ENCODE measurements at places on chromosomes 4 and X.

- no peak for DNase-seq
These were observed 574 bp upstream of the CFAP97 start for GRCh38 chr4:185204238-185204910.

GRCh38 chr4:16431866-16432265 is 205.6 kb upstream of the TAPT1 start:
- DNase-seq: no peak

GRCh38 chrX:53257670-53258423 is 23.5 kb downstream of the IQSEC2 start:
- DNase-seq: no peak

DNA sequence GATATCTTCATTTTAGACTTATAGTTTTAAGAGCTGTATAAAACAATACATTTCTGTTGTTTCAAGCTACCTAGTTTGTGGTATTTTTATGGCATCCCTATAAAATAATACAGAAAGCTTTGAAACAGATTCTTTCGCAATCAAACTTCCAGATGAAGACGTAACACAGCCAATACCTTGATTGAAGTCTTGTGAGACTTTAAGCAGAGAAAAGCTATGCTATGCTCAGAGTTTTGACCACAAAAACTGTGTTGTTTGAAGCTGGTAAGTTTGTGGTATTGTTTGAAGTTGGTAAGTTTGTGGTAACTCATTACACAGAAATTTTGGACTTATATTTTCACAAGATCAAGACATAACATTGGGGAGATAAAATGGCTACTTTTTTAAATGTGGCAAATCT is 201.8 kb upstream of the UGT8 start:
- peak; percentile 14 for DNase-seq

DNA sequence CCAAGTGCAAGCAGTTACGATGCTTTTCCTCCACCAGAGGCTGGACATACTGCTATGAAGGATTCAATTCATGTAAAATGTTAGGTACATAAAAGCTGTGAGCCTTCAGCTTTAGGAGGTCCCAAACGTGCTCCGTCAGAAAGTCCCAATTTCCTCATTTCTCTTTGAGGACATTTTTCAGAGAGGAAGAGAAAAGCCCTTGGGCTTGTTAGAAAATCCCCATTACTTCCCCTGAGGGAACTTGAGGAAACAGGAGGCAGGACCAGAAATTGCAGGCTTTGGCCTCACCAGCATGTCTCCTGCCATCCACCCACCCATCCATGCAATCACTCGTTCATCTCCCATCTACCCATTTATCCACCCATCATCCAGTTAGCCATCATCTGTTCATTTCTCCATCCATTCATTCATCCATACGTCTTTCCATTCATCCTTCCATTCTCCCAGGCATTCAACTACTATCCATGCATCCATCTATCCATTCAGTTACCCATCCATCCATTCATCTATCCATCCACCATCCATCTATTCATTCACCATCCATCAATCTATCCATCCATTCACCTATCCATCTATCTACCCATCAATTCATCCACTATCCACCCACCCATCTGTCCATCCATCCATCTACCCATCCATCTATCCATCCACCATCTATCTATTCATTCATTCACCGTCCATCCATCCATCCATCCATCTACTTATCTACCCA is 223.5 kb downstream of the AFAP1 start:
- DNase-seq: no peak

DNA sequence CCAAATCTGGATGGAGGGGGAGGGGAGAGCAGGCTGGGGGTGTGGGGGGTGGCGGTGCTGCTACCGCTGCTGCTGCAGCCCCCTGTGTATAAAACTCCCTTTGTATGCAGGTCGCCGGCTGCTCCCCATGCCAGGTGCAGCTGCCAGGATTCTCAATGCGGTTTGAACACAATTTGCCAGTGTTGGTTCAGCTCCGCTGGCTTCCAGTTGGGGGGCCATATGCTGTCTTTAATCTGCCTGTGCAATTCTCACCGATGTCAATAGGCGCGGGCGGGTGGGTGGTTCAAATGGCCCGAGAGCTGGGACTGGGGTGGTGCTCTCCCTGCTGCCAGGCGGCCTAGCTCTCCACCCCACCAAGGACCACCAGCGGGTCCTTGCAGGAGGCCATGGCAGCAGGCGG is 257.6 kb downstream of the BCOR start:
- no peak for DNase-seq

DNA sequence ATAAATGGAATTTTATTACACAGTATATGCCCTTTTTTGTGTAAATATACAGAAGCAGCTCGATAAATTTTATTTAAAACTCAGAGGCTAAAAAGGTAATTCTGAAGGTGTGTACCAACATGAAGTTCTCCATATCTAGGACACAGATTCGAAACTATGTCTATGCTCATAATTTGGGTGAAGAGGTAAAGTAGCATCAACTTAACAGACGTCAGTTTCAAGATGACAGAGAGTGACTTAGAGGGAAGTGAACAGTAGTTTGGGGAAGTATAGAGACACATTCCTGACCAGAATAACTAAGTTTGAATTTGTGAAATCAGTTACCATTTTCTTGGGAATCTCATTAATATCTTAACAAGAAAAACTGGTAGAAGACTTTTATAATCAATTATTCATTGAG is 2493.3 kb downstream of the ARAP2 start:
- DNase-seq: no peak

- no peak for DNase-seq
These were observed at the start of gene KCNIP4 for GRCh38 chr4:21948347-21949072. Gene KCNIP4, minus strand, starts transcription at chr4:21948772.

DNA sequence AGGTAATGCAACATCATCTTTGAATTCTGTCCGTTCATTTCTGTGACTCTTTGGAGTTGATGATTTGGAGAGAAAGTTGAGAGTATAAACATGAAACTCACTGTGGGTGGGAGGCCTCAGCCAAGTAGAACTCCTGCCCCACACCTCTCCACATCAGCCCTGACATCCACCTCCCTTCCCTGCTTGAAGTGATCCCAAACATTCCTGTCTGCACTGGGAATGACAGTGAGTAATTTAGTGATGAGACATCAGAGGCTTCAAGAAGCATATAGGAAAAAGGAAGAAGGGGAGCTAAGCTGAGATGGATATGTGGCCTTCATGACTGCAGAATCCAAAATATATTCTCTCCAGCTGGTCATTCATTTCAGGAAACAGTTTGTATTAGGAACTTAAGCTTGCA is 151.8 kb downstream of the SPATA18 start:
- no peak for DNase-seq

DNA sequence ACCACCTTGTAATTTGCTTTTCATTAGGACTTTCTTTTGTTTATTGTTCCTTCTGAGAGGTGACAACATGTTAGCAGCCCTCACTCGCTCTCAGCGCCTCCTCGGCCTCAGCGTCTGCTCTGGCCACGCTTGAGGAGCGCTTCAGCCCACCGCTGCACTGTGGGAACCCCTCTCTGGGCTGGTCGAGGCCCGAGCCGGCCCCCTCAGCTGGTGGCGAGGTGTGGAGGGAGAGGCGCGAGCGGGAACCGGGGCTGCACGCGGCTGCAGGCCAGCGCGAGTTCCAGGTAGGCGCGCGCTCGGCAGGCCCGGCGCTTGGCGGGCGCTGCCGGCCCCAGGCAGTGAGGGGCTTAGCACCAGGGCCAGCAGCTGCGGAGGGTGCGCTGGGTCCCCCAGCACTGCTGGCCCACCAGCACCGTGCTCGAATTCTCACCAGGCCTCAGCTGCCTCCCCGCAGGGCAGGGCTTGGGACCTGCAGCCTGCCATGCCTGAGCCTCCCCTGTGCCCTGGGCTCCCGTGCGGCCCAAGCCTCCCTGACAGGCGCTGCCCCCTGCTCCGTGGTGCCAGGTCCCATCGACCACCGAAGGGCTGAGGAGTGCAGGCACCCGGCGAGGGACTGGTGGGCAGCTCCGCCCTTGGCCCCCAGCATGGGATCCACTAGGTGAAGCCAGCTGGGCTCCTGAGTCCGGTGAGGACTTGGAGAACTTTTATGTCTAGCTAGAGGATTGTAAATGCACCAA is 9.2 kb upstream of the AP1AR start:
- no peak for DNase-seq

- no peak for DNase-seq
These were observed 1639.6 kb upstream of the PCDH10 start for GRCh38 chr4:131509521-131509920.

DNA sequence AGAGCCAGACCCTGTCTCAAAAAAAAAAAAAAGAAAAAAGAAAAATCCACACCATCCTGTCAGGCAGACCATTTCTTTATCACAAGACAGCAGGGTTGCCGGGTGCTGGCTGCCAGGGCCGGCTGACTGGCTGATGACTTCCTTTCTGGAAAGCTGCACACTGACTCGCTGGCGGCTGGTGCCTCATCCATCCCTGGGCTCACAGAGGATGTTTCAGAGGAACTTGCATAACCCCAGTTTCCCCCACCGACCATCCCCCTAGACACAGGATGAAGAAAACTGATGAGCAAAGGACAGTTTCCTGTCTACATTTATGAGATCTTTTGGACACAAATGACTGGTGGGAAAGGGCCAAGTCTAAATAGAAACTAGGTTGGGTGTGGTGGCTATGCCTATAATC is 14.1 kb downstream of the HPSE start:
- DNase-seq: no peak

- no peak for DNase-seq
These were observed 389.7 kb upstream of the NR3C2 start for GRCh38 chr4:148831945-148832344.

DNA sequence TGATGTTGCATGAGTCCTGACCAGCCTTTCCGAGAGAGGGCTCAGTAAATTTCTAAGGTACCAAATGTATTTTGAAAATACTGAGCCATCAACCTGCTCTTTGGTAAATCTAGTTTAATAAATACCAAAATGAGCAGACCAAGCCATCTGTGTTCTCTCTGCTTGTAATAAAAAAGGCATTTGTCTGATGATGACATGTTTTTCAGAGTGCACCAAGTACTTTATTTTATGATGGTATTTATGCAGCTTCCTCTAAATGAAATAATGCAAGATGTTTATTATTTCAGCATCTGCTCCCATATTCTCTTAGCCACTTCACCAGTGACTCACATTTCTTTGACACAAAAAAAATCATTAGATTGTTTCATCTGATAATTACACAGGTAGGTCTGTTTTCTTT is 700.5 kb downstream of the TRIML1 start:
- no peak for DNase-seq

DNA sequence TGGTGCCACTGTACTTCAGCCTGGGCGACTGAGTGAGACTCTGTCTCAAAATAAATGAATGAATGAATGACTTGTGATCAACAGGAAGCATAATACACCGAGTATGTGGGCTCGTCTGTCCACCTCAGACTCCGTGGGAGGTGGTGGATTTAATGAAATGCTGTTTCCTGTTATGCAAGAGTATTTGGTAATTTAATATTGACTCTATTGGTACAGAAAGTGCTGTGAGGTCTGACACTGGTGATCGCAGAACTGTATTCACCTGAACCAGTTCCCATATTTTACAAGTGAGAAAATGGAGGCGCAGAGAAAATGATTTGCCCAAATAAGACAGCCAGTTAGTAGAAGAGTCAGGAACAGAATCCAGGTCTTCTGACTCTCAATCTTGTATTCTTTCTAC is 423.3 kb downstream of the RAPGEF2 start:
- no peak for DNase-seq

- DNase-seq: no peak
These were observed 426.9 kb upstream of the BOD1L1 start for GRCh38 chr4:14054391-14054790.

DNA sequence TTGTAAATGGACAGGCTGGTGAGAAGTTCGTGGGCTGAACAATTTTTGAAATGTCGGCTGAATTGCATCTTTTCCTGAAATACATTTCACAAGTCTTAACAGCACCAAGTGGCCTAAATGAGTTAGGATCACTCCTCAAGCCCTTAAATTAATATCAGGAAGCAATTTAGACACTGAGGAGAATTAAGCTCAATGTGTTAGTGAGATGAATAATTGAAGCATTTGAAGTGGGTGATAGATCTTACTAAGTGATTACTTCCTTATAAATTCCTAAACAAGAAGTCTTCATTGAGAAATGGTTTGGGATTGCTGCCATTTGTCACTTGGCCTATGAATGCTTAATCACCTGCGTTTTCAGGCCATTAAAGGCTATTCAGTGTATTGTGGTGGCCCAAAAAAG is 116.8 kb downstream of the NAA11 start:
- DNase-seq: no peak

- DNase-seq: peak; percentile 9
These were observed 38.2 kb upstream of the OCIAD2 start for GRCh38 chr4:48944756-48945241.

GRCh38 chr4:79141530-79141929 is 184.3 kb downstream of the NAA11 start:
- no peak for DNase-seq

DNA sequence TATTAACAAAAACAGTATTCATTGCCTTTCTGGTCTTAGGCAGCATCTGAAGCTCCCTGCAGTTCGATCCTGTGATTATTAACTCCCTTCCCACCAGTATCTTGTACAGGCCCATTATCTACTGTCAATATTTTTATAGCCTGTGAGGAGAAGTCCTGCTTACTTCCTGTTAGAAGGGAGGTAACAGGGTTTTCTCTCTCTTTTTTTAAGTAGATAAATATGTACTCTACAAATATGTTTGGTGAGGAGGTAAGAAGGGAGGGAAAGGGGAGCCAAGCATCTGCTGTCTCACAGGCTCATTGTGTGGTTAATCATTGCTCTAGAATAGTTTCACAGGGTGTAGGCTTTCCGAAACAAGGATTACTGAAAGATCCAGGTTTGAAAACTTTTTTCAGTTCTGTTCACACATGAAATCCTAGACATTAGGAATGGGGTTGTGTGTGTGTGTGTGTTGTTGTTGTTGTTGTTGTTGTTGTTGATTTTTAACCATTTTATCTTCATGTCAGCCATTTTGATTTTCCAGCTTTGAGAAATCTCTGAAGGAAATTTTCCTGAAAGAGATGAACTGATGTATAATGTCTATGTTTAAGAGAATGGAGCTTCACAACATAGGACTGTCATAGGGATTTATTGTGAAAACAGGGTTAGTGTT is 14.2 kb downstream of the ATOH1 start:
- no peak for DNase-seq

GRCh38 chrX:40272776-40273175 is 175.0 kb upstream of the BCOR start:
- DNase-seq: no peak

- DNase-seq: no peak
These were observed 114.8 kb downstream of the BCOR start for GRCh38 chrX:39982948-39983347.

- DNase-seq: no peak
These were observed 26.2 kb downstream of the PRPS1 start for GRCh38 chrX:107654566-107654871.
